ENCODE measurements at places on chromosomes 16 and 17.
A peak's percentile ranks its signal among the peaks of the same experiment; 100 is the strongest.

GRCh38 chr17:57370037-57370581 lies 113.8 kb downstream of the MSI2 start:
- DNase-seq: no peak

GRCh38 chr16:81767987-81768592 lies 11.0 kb upstream of the PLCG2 start:
- DNase-seq: no peak

GRCh38 chr16:85626191-85626981 lies 13.3 kb downstream of the GSE1 start:
- no peak for DNase-seq

- DNase-seq: peak; percentile 55
These were observed 3.4 kb upstream of the ZNF385C start for GRCh38 chr17:42101513-42102292.

DNA sequence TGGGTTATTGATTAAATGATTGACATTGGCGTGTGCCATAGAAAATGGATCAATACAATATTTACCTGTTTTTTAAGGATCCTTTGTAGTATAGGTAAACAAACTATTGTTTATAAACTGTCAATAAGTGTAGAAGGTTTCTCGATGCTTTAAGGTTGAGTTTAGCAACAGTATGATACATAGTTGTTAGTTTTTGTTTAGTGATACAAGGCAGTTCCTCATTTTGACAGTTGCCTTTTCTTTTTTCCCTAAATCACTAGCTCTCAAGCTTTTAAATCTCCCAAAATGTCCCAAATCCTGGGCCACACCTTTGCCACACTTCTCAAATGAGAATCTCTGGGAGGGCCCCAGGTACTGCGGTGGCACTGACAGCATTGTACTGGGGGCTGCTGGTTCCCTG lies 57.3 kb downstream of the EPN2 start:
- DNase-seq: no peak

DNA sequence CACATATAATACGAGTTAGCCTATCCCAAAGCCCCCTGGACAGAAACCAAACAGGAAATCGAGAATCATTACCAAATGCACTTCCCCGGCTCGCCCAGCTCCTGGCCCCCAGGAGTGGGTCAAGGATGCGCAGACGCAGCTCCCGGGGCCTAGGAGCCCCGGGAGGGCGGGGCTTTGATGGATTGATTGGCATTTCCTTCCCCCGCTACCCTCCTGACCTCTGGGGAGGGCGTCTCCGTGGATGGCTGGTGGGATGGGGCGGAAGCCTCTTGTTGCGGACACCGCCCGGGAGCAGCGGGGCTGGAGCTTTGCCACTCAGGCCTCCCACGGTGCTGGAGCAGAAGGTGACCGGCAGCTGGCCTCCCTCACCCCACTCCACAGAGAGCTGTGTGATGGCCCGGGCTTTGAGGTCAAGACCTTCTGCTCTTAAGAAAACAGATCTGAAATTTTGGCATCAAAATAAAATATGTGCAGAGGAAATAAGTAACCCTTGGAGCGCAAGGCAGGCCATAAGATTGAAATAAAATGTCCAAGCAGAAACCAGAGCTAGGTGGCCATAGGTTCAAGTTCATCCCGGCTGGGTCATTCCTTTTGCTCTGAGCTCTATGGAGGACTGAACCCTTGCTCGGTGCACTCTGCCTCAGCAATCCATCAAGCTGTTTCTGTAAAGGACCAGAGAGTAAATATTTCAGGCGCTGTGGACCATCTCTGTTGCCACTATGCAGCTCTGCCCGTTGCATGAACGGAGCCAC lies 262.3 kb downstream of the SOX9 start:
- no peak for DNase-seq

- DNase-seq: no peak
These were observed 23.8 kb upstream of the SMG8 start for GRCh38 chr17:59185997-59186396.

- no peak for DNase-seq
These were observed 13.8 kb downstream of the ITGB3 start for GRCh38 chr17:47267354-47267828.

GRCh38 chr16:11665071-11665491 lies 3.2 kb upstream of the SNN start:
- no peak for DNase-seq

GRCh38 chr16:55136356-55137150 lies 187.4 kb upstream of the IRX6 start:
- no peak for DNase-seq

- DNase-seq: peak; percentile 19
These were observed 448 bp downstream of the STAT5B start for GRCh38 chr17:42275527-42276358.

DNA sequence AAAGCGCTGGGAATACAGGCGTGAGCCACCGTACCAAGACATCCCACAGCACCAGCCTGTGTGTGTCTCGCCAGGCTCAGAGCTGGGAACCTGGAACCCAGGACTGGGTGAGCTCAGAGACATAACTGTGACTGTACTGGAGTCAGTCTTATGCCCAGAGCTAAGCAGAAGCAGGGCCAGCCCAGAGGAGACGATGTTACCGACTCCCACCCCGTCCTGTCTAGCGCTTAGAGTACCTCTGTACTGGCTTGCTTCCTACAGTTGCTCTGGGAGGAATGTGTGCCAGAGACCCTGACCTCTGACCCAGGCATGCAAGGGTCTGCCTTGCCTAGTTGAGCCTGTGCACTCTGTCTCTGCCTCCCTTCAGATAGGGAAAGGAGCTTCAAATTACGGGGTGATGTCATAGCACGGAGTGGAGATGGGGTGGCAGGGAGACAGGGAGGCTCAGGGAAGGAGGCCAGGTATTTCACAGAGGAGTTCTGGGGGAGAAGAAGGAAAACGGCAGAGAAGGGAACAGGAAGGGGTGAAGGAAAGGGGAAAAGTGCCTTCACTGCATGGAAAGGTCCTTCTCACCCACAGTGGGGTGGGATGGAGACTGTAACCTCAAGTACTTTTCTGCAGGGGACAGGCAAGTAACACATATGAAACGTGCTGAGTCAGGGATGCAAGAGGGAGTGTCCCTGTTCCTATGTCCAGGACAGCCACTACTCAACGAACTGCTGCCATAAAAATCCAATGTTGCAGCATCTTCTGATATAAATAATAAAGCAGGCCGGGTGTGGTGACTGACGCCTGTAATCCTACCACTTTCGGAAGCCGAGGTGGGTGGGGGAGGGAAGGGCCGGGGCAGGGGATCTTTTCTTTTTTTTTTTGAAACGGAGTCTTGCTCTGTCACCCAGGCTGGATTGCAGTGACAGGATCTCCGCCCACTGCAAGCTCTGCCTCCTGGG lies 5.8 kb upstream of the ARMC5 start:
- no peak for DNase-seq

DNA sequence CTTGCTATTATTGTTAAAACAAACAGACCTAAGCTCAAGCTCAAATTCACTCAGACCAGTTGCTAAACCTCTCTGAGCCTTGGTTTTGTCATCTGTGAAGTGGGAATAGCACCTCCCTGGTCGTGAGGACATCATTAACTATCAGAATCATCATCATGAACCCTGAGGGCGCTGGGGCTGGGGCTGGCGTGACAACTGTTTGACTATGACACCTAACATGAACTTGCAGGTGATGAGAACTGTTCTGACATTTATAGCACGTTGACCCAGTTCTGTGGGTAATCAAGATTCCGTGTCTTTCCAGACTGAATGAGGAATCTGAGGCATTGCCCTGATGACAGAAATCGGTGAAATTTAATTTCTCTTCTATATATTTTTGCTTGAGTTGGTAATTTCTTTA lies 71.3 kb upstream of the CDH5 start:
- DNase-seq: no peak

DNA sequence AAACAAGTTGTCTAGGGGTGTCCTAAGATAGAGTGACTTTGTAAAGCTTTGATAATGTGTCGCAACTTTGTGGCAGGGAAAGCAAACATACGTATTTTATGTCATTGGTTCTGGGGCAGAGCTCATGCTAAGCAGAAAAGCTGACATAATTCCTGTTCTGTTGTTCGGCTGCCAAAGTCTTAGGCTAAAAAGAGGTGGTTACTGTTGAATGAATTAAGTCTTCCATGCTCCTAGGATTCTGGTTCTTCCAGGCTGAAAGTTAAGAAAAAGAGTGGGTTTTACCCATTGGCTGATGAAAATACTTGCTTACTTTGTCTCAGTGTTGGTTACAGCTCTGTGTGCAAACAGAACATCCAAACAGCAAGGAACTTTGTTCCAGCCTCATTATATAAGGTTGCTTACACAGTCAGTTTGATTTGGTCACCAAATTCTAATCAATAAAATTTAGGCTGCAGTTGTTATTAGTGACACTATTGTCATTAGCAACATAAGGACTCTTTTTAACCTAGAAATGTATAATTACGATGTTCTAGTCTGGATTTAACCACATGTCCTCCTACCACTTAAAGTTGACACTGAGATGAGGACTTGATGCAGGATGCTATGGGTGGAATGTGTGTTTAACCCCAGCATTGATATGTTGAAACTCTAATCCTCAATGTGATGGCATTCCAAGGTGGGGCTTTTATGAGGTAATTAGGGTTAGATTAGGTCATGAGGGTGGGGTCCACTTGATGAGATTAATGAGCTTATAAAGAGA lies 114.0 kb upstream of the GOT2 start:
- no peak for DNase-seq

- peak; percentile 20 for DNase-seq
These were observed 23.1 kb upstream of the DHRS13 start for GRCh38 chr17:28925912-28926365.

DNA sequence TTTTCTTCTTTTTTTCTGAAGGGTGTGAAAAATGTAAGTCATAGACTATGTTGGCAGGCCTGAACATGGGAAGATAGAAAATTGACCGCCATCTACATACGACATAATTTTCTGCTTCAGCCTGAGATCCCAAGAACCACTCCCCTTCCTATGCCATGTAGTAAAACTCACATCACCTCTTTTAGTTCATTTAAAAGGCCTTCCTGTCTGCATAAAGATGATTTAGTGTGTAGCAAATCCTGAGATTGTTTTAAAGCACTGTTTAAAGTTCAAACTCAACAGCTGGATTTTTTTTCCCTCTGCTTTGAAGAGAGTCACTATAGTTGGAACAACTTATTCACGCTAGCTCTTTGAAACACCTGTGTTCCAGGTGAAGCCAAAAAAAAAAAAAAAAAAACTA lies 101.5 kb downstream of the NLK start:
- DNase-seq: no peak

- peak; percentile 52 for DNase-seq
These were observed 67.8 kb downstream of the C16orf78 start for GRCh38 chr16:49441366-49441780.

DNA sequence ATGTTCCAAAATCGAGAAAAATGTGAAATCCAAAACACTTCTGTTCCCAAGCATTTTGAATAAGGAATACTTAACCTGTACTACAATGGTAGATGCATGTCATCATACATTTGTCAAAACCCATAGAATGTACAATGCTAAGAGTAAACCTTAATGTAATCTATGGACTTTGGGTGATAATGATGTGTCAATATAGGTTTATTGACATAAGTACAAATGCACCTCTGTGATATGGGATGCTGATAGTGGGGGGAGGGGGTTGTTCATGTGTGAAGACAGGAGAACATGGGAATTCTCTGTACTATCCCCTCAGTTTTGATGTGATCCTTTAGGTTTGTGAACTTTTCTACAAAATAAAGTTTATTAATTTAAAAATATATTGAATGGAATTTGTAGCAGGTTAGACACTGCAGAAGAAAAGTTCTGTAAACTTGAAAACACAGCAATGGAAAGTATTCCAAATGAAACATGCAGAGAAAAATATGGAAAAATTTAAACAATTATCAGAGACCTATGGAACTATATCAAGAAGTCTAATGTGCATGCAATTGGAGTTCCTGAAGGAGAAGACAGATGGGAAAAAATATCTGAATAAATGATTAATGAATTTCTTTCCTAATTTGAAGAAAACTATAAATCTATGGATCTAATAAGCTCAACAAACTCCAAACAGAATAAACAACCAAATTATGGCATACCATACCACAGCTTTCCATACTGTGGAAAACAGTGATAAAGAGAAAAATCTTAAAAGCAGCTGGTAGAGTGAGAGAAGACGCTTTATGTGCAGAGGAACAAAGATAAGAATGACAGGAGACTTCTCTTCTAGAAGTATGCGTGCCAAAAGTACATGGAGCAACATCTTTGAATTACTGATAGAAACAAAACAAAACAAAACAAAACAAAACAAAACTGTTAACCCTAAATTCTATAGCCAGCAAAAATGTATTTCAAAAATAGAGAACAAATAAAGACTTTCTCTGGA lies 34.7 kb upstream of the MSI2 start:
- no peak for DNase-seq

- DNase-seq: no peak
These were observed 3.7 kb upstream of the STAT5A start for GRCh38 chr17:42284566-42284965.

DNA sequence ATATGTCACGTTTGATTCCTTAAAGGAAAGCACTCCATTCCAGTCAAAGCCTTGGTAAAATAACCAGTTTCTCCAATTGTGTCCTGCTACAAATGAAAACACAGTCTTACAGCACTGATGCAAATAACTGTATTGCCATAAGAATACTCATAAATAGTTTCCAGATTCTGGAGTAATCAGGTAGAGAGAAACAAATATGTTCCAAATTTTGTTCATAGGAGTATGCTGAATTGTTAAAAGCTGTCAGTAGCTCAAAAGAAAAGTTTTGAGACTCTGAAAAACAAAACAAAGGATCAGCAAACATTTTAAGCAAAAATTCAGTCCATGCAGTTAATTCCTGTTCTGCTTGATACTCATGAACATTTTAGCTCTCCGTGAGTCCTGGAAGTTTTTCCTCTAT lies 7.8 kb downstream of the DHRS7B start:
- no peak for DNase-seq

DNA sequence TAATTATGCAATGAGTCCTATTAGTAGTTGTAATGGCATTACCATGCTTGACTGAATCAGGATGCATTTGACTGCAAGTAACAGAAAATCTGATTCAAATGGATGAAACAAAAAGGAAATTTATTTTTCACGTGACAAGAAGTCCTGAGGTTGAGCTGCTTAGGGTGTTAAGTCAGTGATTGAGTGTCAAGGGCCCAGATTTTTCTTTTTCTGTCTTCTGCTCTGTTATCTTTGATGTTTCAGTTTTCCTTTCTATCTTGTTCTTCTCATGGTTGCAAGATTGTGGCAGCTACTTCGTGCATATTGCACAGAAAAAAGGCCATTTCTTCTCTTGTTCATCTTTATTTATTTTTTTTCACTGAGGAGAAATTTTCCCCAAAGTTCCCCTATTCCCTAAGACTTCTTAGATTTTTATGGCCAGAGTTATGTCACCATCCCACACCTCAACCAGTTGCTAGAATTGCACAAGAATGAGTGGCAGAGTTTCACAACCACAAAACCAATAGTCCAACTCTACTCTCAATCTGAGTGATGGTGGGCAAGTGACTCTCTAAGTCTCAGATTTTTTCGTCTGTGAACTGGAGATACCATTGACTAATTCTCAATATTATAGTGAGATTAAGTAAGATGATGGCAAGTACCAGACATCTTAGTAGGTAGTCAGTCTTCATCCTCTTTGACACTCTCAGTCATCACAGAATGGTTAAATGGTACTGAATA lies 15.7 kb upstream of the GPR139 start:
- DNase-seq: no peak
